T-cell (primary cell): ENCODE measurements at places on chromosomes 16 and 17.

GRCh38 chr17:17693253-17694168, 12.3 kb downstream of the RAI1 start:
- DNase-seq, result no peak

DNA sequence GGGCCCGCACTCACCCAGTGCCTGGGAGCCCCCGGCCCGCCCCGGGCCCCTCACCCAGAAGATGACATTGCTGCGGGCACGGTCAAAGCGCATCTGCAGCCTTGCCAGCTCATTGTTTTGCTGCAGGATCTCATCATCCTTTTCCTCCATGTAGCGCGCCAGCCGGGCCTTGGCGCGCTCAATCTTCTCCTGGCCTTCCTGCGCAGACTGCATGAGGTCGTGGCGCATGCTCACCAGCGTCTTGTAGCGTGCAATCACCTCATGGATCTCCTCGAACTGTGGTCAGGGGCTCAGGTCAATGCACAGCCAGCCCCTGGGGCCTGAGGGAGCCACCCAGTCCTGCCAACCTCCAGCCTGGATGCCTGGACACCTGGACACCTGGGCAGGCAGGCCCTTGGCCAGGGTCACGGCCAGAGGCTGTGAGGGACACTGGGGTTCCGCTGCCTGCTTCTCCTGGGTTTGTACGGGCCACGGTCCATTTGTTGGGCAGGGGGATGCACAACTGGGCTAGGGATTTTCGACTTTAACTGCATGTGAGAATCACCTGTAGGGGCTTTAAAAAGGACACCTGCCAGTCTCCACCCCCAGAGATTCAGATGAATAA, 9.2 kb downstream of the CCDC42 start:
- no peak for DNase-seq

DNA sequence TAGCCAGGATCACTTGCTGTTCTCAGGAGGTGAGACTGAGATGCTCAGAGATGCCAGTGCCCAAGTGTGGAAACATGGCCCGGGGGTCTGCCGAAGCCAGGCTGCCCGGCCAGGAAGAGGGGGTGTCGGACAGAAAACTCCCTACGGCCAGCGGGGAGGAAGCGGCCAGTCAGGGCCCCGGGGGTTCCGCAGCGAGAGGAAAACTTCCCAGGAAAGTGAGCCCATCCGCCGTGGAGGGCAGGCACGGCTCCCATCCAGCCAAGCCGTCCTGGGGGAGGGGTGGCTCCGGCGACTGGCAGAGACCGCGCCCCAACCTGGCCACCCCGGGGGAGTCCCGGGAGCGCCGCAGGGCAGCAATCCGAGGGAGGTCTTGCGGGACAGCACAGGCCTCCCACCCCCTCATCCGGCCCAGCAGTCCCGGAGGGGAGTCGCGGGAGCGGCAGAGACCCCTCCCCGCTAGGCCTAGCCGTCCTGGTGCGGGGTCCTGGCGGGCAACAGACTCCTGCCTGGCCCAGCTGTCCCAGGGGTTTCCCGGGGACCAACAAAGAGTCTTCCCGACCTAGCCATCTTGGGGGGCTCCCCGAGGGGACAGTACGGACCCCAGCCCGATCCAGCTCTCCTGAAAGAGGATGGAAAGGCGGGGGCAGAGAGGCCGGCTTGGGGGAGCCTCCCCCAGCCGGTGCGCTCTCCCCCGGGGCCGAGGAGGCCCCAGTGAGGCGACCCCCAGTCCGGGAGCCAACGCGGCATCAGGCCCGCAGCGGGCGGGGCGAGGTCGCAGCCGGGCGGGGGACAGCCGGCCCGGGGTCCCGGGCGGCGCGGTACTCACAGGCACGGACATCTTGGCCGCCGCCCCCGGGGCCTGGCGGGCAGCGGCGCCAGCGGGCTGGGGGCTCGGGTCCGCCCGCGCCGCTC, 13.8 kb upstream of the BCAR1 start:
- no peak for DNase-seq

- DNase-seq, result no peak
Measured at GRCh38 chr16:73037331-73037745, 10.6 kb downstream of the ZFHX3 start.

GRCh38 chr16:6576606-6577005, 756.0 kb upstream of the RBFOX1 start:
- no peak for DNase-seq

GRCh38 chr17:61794792-61795191, 68.5 kb downstream of the BRIP1 start:
- no peak for DNase-seq

- DNase-seq, result no peak
Measured at GRCh38 chr17:7716901-7717755, at the start of gene DNAH2. DNAH2 (plus strand) TSS chr17:7717744; CDS start chr17:7719735, 1,991 bp downstream.

DNA sequence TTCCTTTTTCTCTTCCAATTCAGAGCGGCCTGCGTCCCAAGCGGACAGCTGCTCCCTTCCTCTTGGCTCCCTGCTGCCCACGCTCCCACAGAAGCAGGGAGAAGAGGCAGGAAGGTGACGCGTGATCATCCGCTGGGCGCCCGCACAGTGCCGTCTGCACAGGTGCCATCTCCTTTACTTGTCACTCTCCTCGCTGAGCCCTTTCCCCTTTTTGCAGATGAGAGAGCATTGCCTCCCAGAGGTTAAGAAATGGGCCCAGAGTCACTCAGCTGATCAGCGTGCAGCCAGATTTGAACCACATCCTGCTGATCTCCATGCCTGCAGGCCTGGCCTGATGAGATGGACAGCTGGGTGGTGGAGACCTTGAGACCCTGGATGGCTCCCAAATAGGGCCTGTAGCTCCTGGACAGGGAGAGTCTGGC, 299.8 kb downstream of the SEC14L1 start:
- no peak for DNase-seq

DNA sequence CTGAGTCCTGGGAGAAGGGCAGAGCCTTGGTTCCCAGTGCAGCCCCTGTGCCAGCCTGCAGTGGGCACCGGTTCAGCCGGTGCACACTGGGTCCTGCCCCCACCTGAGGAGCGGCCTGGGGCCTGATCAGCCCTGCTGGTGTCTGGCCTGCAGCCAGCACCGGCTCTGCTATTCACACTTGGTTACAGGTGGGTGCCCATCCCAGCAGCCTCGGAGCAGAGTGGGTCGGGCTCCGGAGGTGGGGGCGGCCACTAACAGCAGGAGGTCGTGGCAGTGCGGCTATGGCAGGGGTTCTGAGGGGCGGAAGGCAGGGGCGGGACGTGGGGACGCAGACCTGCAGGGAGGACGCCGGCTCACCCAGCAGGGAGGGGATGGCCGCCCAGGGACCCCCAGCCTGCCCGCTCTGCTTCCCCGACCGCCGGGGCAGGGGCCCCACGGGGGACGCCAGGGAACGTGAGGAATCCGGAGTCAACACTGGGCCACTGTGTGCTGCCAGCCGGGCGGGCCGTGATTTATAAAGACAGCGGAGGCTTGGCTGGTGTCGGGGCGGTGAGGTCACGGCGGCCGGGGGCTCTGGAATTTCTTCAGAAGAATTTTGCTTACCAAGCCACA, 20.3 kb downstream of the METRNL start:
- no peak for DNase-seq

- no peak for DNase-seq
Measured at GRCh38 chr17:44677136-44677535, 12.4 kb downstream of the CCDC43 start.

DNA sequence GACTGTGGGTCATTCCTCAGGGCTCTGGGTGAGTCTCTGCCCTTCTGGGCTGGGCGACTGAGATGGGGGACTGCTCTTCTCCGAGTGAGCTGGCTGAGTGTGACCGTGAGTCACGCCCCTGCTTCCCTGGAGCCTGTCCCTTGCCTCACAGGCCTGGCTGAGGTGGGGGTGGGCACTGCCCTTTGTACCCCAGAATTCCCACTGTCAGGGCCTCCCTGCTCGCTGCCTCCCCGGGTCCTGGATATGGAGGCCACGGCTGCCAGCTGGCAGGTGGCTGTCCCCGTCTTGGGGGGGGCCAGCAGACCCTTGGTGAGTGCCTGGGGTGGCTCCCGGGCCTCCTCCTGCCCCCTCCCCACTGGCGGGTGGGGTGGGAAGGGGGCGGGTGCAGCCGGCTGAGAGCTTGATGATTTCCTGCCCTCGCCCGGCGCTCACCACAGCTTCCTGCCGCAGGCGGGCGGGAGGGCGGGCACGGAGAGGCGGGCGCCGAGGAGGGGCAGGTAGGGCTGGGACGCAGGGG, at the start of gene LAT:
Gene LAT, plus strand, starts transcription at position 434 of the 517 bp plus-strand sequence. CDS start 366 bp downstream, outside the sequence.
- peak; percentile 83 for DNase-seq

- no peak for DNase-seq
Measured at GRCh38 chr17:71477356-71477755, 643.5 kb upstream of the SOX9 start.

- DNase-seq, result no peak
Measured at GRCh38 chr17:46765453-46765852, 53.0 kb downstream of the WNT3 start.

DNA sequence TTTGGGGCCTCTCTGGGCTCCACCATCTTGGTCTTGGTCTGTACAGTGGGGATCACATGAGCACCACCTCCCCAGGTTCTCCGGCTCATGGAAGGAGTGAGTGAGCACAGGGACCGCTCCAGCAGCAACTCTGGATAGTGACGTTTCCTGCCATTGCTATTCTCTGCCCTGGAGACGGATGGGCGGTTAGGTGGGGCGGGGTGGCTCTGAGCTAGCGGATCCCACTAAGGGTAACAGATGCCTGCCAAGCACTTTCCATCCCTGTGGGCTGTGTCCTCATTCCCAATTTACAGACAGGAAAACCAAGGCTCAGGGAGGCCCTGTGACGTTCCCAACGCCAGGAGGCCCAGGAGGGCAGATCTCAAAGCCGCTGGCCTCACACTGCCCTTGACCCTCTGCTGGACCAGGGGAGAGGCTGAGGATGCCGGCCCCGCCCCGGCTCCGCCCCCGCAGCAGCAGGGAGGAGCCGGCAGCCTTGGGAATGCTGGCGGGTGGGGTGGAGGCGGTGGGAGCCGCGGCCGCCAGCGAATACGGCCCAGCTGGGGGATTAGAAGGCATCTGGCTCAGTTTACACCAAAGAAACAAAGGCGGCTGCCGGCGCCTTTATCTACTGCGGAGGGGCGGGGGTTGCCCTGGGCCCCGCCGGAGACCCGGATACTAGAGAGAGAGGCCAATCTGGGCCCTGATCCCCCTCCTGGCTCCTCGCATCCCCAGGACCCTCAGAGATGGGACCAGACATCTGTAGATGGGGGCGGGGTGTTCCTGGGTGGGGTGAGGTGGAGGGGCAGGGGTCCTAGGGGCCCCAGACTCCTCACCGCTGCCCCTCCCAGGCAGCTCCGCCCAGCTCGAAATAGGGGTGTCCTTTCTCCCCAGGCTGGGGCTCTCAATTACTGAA, 122.3 kb upstream of the CIBAR2 start:
- DNase-seq, result no peak

DNA sequence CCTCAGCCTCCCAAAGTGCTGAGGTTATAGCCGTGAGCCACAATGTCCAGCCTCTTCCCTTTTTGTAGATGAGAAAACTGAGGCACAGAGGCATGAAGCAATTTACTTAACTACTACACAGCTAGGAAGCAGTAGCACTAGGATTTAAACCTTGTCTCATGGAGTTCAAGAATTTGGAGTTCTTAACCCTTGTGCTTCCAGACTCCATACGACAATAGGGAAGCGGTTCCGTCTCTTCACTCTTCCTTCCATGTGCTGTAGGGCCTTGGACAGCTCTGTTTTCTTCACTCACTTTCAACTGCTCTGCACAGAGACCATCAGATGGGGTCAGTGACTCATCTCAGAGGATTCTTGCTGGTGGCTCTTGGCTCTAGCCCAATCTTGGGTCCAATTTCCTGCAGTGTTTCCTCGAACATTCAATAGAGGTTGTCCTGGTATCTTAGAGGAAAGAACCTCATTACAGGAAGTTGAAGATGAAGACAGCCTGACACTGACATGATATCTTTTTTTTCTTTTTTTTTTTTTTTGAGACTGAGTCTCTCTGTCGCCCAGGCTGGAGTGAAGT, 19.3 kb downstream of the ITGAL start:
- no peak for DNase-seq

DNA sequence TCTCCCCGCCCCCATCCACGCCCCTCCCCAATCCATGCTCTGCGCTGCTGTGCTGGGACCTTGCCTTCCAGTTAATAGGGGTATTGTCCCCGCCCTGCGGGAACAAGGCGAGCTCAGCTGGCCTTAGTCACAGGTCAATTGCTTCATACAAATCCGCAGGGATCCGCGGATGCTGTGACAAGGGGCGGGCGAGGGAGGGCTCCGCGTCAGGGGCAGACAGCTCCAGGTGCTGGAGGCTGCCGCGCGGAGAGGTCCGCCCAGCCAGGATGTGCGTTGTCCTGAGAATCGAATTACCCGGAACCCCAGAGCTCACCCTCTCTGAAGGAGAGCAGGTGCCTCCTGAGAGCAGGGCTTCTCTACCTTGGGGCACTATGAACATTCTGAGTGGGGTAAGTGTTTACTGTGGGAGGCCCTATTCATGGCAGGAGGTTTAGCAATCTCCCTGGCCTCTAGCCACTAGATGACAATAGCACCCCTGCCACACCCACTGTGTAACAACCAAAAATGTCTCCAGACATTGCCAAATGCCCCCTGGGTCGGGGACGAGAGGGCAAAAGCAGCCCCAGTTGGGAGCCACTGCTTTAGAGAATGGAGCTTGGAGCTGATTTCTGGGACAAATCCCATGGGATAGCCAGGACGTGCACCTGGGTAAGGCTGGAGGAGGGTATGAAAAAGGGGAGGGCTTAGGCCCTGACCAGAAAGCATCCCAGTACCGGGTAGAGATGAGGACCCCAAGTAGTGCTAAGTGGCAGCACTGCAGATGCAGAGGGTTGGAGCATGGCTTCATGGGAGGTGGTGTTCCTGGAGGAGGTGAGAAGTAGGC, 138.2 kb downstream of the CYLD start:
- DNase-seq, result no peak

GRCh38 chr17:37121616-37122015, 172.9 kb downstream of the AATF start:
- DNase-seq, result no peak

- DNase-seq, result no peak
Measured at GRCh38 chr17:63041722-63042121, 75.7 kb downstream of the TANC2 start.
